RKO (cell line): ENCODE measurements at places on chromosomes 1 and 21.

DNA sequence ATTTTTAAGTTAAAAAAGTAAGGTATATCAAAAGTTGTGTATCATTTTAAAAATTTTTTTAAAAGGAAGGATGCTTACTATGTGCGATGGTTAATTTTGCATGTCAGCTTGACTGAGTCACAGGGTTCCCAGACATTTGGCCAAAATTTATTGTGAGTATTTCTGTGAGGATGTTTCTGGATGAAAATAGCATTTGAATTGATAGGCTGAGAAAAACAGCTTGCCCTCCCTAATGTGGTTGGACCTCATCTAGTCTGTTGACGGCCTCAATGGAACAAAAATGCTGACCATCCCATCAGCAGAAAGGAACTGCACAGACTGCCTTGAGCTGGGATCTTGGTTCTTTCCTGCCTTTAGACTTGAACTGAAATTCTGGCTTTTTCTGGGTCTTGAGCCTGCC is 724.5 kb downstream of the NCAM2 start:
- DNase-seq = no peak

DNA sequence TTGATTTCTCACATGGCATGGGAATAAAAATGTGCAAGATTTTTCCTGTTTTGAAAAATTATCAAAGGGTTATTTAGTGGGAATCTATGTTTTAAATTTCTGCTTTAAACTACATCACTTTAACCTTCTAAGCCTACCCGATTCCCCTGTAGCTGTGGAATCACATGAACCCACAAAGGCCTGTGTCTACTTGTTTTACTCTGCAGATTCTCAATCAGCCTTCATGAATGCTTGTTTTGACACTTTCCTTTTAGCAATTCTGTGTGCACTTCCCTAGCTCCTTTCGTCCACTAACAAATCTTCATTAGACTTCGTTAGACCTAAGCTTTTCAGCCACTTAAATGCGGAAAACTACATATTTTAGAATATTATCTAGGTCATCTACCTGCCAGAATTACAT is 56.0 kb upstream of the C1orf21 start:
- no peak for DNase-seq

DNA sequence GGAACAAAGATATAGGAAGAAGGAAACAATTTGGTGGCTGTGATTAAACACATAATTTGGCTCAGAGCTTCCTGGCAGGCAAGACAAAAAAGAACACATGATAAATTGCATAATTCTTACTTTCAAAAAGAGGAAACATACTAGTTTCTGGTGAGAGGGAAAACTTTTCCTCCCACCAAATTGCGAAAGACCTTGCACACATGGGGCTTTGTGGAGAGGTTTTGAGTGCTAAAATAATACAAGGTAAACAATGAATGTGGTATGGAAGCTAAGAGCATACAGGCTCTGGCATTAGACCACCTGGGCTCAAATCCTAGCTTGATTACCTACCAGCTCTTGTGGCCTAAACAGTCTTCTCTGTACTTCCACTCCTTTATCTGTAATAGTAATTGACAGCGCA is 140.2 kb upstream of the HOOK1 start:
- DNase-seq = no peak

GRCh38 chr1:221880182-221880581 is 138.3 kb upstream of the DUSP10 start:
- DNase-seq = no peak

DNA sequence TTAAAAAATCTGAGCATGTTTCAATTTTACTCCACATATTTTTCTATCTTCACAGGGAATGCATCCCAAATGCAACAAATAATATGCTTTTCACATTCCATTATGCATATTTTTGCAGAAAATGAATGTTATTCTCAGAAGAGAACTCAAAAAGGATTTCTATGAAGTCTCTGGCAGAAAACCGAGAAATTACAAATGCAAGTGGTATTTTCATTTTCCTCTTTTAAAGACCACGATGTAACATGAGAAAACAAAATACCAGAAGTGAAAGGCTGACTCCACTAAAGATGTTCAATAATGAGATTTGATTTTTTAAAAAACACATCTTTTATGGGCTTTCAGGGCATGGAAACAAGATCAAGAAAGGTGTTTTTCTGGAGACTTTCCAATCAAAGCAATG is 5.0 kb upstream of the PDC start:
- no peak for DNase-seq

DNA sequence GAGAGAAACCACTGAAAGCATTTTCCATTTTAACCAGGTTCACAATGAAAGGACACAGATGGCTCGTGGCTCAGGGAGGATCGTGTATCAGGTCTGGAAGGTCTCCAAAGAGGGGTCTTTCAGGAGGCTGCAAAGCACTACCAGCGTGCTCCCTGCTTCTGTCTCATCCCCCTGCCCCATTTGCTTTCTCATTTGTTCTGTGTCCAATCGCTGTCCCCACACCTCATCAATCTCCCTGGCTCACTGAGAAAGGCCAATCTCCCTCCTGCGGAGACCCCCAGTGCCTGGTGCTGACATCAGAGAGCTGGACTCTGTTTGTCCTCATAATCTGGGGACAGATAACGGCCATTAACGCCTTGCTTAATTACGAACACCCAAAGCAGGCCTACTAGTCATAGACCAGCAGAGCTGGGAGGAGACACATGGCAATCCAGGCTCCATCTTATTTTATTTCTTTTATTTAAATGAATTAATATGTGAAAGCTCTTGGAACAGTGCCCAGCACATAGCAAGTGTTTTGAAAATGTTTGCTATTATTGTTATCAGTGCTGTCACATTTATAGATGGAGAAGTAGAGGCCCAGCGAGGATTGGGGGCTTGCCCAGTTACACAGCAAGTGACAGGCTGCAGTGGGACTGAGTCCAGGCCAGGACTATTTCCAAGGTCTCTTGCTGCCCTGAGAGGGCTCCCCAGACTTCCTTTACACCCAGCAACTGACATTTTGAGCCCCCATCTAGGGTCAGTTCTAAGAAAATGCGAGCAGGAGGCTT is 341.0 kb upstream of the USP24 start:
- DNase-seq = no peak

DNA sequence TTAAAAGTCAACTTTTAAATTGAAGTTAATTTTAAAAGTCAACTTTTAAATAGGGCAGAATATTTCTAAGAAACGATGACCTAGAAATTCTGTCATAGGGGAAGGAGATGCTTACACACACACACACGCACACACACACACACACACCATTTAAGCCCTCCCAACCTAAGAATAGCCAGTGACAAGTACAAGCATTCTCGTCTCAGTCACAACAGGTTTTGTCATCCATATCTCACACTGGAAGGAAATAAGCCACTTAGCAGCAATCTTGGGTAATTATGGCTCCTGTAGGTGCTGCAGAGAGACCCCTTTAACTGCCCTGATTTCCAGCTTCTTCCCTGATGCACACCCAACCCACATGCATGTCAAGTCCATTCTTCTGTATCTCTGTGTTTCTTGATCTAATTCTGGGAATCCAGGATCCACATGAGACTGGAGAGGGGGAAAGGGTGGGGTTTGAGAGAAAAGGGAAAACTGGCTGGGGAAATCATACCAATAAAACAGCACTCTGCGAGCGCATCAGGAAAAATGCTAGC is 338.1 kb downstream of the PAPPA2 start:
- DNase-seq = no peak

DNA sequence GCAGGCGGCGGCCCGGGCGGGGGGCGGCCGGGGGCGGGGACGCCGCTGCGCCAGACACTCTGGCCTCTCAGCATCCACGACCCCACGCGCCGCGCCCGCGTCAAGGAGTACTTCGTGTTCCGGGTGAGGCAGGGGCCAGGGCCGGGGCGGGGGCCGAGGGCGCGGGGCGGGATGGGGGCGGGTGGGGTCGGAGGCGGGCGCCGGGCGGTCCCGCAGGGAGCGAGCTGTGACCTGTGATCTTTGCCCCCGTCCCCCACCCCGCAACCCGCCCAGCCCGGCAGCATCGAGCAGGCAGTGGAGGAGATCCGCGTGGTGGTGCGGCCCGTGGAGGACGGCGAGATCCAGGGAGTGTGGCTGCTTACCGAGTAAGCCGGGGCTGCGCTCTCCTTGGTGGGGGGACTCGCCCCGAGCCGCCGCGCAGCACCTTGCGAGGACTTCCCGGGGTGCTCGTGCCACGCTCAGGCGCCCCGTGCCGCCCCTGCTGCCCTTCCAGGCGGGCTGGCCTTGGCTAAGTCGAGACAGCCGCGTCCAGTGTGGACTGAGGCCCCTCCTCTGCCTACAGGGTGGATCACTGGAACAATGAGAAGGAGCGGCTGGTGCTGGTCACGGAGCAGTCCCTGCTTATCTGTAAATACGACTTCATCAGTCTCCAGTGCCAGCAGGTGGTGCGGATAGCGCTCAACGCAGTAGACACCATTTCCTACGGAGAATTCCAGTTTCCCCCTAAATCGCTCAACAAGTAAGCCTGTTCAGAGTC is 514 bp downstream of the TPRG1L start:
- DNase-seq = peak; percentile 74

- no peak for DNase-seq
These were observed 40.0 kb downstream of the ACOT7 start for GRCh38 chr1:6353619-6353954.

DNA sequence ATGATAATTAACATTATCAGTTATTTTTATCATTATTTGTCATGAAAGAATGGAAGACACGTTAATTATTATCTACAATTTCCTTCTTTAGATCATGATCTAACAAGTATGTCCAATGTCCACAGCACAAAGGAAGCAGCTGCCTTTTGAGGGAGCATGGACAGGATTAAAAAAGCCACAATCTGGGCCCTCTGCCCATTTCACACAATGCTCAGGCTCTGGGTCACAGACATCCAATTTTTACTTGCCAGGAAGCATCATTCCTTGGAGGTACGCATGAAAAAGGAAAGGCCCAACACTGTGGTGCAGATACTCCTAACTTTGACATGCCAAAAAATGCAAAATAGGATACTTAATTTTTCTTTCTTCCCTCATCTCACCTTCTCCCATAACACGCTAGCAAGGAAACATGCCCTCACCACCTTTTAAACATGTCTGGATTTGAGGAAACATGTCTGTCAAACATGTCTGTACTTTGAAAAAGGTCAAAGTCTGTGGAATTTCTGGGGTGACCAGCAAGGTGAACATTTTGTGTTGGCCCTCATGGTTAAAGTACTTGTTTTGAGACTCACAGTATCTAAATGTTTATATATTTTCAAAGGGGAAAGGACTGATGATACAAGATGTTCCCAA is 40.0 kb downstream of the GADD45A start:
- DNase-seq = no peak

DNA sequence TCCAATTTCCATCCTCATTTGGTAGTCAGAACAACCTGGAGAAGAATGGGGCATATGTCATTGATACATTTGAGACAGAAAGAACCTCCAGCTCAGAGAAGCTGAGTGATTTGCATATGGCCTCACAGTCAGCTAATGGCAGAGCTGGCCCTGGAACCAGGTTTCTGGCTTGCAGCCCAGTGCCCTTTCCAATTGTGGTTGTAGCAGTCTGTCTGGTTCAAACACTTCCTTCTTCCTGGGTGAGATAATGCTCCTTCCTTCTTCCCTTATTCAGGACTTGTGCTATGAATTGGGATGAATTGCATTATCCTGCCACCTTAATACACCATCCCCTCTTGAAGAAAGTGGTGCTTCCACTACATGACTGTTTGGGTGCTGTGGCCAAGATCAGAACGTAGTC is 24.2 kb downstream of the SLC5A9 start:
- no peak for DNase-seq

DNA sequence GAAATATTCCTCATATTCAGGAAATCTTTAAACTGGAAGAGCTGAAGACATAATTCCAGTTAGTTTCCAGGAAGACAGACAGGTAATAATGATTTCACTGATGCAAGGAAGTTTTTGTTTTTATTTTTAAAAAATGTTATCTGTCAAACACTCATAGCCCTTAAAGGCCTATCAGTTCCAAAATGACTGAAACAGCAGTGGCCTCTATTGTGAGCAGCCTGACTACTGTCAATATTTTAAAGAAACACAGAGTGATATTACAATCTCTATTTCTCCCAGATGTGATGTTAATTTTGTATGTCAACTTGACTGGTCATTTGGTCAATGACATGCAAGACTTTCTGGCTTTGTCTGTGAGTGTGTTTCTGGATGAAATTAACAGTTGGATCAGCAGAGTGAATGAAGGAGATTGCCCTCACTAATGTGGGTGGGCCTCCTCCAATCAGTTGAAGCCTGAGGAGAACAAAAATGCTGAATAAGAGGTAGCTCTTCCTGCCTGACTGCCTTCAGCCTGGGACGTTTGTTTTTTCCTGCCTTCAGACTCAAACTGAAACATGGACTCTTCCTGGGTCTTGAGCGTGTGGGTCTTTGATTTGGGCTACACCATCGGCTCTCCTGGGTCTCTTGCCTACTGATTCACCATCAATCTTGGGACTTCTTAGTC is 31.3 kb upstream of the SLC30A10 start:
- DNase-seq = no peak

GRCh38 chr1:174413632-174414031 is 34.1 kb upstream of the GPR52 start:
- DNase-seq = no peak

DNA sequence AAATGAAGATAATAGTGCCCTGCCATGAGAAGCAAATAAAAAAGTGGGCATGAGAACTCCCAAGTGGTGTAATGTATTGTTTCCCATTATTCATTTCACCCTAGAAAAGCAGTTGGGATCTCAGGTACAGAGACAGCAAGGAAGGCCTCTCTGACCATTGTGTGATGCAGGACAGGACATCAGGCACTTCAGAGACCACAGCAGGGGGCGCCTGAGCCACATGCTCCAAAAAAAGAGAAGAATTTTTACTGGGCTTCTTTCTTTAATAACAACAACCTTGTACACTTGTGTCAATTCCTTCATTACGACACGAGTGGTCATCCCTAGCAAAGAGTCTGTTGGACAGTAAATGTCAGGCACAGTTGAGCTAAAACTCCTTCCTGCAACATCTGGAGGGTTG is 533.3 kb downstream of the OMA1 start:
- no peak for DNase-seq

GRCh38 chr1:229940684-229941083 is 126.4 kb upstream of the GALNT2 start:
- DNase-seq = no peak
